ENCODE measurements at places on chromosomes 12 and 14.
A peak's percentile ranks its signal among the peaks of the same experiment; 100 is the strongest.

DNA sequence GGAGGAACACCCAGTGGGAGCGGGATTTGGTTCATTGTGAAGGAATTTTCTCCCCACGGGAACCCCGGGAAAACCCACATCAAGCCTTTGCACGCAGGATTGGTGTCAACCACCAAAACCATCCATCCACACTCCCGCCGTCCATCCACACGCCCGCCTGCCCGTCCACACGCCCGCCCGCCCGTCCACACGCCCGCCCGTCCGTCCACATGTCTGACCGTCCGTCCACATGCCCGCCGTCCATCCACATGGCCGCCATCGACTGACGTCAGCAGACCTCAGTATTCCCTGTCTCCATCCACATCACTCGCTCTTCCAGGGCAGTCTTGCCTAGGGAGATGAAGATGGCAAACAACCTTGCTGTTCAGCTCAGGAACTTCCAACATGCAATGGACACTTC is 6.7 kb upstream of the GPR132 start:
- DNase-seq: no peak

DNA sequence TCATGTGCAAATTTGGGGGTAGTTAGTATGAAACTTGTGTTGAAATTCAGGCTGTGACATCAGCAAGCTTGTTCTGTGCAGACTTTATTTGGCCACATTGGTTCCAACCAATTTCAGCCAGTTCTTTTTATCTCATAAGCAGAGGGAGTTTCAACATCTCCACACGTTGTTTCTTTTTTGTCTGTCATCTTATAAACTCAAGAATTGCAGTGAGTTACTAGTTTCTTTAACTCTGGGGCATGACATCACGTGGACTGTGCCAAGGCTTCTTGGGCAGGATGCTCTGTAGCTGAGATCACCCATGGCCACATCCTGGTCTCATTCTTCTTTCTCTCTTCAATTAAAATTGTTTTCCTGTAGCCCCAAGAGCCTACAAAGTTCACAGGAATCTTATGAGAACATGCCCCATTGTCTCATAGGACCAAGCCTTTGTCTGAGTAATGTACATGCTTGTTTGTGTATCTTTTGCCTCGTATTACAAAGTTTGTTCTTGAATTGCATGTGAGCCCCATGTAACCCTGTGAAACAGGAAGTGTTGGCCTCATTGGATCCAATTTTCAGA is 982.0 kb upstream of the TMEM132C start:
- no peak for DNase-seq

DNA sequence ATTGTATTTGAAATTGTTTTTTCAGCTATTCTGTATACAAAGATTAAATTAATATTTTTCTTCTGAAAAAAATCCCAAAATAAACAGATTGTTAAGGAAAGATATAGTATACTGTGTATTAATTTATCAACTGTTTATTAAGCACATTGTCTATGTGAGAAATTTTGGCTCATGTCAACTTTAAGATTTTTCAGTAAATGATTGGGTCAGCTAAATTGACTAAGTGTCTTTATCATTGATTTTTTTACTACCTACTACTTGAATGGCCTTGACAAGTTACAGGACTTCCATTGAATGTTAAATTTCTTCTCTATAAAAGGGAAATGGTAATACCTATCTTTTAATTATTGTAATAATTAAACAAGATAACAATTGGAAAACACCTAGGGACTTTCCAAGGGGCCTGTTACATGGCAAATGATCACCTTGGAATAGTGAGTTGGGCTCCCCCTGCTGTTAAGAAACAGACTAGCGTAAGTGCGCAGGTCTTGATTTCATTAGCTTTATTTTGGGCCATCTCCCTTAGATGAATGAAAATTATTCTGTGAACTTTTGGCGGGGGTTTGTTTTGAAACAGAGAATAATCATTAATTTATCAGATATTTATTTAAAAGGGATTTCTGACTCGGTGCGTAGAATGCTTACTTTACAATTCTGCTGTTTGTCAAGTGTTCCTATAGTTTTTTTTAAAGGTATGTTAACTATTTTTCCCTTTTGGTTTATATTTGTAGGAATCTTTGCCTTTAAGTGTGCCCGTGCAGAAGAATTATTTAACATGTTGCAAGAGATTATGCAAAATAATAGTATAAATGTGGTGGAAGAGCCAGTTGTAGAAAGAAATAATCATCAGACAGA is 14.5 kb upstream of the CCT2 start:
- peak; percentile 65 for DNase-seq

DNA sequence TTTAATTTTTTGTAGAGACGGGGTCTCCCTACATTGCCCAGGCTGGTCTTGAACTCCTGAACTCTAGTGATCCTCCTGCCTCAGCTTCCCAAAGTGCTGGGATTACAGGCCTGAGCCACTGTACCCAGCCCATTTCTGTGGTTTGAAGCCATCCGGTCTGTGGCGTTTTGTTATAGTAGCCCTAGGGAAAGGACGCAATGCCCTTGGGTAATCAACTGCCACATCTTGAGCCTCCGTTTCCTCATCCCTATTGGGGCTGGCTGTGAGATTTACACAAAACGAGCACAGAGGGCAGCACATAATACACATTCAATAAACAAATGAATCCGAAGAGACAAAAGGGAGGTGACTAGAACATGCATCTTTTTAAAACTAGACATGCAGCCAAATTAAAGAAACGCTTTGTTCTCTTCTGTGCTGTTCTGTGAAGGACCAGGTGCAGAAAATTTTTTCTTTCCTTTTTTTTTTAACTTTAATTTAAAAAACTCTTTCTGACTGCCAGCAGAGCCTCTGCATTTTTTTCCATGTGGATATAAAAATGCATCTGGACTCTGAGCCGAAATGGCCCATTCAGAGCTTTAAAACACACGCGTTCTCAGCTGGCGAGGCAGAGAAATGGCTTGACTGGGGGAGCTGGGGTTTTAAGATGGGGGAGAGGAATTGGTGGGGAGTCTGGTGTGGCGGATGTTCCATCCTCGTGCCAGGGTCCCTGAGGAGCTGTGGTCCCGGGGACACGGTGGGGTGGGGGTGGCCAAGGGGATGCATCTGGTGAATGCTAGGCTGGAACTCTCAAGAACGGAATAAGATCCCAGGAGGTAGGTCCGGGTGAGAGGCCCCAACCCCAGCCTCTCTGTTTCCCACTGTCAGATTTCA is 119.0 kb downstream of the RBM19 start:
- DNase-seq: no peak

DNA sequence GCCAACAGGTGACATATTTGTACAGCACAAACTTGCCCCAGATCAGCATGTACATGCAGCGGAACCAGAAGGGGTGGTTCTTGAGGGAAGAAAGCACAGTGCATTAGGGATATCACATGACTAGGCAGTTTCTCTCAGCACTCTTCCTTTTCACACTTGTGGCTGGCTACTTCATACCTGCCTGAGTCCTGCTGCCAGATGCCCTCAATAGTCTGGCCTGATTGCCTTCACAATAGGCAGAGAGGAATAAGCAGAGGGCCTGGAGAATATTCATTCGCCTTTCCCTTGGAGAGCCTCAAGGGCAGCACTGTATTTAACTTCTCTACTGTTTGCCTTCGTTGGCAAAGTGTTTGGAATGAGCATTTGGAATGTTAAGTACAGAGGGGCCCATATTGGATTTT is 7.9 kb downstream of the EMG1 start:
- peak; percentile 74 for DNase-seq

DNA sequence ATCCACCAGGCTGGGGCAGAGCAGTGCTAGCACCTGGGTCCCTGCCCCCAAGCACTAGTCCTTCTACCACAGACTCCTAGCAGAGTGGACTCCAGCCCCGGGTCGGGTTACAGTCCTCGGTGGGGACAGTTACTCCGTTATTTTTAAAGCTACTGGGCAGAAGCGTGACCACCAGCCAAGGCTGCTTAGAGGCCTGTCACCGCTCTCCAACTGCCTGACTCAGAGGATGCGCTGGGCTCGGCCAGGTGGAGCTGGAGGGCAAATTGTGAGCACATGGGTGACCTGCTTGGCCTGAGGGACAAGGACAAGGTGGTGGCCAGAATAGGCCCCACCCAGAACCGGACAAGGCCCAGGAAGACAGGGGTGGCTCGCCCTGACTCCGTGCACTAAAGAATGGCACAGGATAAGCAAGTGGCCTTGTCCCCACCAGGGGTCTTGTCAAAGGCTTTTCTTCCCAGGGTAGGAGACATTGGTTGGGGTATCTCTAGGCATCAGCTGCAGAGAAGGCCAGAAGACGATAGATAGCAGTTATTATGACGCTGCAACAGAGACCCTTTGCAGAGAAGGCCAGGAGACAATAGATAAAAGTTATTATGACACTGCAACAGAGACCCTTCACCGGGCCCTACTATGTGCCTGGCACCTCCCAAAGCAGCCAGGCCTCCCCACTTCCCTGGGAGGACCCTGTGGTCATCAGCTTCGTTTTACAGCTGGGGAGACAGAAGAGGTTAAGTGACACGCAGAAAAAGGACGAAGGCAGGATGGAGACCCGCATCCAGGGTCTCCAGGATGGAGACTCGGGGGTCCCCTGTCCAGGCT is 1.6 kb downstream of the ABCB9 start:
- DNase-seq: no peak

- DNase-seq: no peak
Measured at GRCh38 chr12:33438025-33438772, 1.4 kb downstream of the SYT10 start.

DNA sequence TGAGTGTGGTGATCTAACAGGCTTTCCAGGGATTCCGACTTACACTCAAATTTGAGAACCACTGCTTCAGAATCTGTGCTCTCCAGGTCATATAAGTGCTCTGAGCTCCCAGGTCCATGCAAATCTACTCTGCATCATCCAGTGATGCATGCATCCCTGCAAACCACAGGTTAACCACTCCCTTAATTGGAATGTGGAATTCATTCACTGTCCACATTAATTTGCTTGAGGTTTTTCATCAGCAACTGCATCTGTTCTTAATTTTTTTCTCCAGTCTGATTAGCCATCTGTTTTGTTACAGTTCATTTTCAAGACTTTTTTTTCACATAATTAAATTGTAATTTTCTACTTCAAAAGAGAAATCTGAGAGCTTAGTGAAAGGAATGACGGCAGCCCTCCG is 43.4 kb upstream of the RIN3 start:
- no peak for DNase-seq

DNA sequence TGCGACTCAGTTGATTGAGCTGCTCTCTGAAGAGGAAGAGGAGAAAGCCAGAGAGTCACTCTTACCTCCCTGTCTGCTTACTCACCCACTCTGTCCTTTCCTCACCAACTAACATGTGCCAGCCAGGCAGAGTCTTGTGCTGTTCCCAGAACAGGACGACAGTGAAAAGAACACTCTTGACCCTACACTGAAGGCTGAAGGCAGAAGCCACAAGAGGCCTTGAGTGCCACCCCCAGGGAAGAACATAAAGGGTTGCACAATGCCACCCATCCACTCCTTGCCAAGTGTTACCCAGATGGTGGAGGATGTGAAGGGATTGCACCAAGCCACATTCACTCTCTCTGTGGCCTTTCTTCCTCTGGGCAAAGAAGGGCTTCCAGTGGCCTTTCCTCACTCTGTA is 12.8 kb downstream of the ABHD4 start:
- no peak for DNase-seq

- no peak for DNase-seq
Measured at GRCh38 chr12:63129927-63130326, 21.1 kb downstream of the AVPR1A start.

GRCh38 chr14:73462048-73462715 is 3.8 kb upstream of the NUMB start:
- peak; percentile 57 for DNase-seq

DNA sequence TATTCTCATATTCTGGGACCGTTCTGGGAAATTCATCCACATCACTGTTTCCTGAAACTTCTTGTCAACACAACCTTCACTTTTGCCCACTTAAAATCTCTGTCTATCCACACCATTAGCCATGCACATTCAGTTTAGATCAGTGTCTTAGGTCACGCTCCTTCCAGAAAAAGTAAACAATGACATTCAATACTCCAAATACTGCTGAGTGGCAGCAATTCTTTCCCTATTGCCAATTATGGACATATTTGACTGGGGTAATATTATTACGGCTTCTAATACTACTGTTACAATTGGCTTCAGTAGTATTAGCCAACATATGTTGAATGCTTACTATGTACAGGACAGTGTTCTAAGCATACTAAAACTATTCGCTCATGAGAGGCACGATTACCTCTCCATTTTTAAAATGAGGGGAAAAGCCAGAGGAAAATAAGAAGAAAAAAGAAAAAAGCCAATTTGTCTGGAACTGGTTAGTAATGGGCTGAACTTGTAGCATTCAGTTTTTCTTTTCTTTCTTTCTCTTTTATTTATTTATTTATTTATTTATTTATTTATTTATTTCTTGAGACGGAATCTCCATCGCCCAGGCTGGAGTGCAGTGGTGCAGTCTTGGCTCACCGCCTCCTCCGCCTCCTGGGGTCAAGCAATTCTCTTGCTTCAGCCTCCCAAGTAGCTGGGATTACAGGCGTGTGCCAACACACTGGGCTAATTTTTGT is 23.4 kb downstream of the LTBR start:
- DNase-seq: no peak

- DNase-seq: no peak
Measured at GRCh38 chr12:132488127-132489077, 1.5 kb upstream of the FBRSL1 start.

DNA sequence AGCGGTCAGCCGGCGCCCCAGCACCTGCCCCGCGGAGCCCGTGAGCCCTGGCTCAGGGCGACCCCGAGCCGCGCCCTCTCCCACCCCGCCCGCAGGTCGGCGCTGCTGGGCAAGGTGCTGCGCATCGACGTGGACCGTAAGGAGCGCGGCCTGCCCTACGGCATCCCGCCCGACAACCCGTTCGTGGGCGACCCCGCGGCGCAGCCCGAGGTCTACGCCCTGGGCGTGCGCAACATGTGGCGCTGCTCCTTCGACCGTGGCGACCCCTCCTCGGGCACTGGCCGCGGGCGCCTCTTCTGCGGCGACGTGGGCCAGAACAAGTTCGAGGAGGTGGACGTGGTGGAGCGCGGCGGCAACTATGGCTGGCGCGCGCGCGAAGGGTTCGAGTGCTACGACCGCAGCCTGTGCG is 14.4 kb downstream of the HHIPL1 start:
- no peak for DNase-seq
